ENCODE measurements at places on chromosomes 3 and 15.

- DNase-seq = no peak
Measured at GRCh38 chr15:70358011-70358819, 260.5 kb upstream of the TLE3 start.

DNA sequence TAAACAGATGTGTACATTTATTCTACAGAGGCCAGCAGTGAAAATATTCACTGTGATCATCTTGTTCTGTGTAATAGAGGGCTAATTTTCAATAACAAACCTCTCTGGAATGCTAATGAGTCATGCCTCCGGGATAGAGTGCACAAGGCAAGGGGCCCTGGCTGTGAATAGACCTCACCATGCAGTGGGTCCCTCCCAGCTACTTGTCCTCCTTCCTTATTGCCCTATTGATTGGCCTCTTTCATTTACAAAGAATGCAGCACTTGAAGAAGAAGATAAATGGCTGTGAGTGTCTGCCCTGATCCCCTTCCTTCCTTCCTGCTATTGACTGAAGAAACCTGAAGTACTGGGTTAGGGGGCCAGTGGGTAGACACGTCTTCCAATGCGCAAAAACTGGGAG is 436.3 kb downstream of the WDR72 start:
- no peak for DNase-seq

- peak; percentile 53 for DNase-seq
Measured at GRCh38 chr3:39378088-39378487, 5.1 kb upstream of the SLC25A38 start.

- DNase-seq = no peak
Measured at GRCh38 chr3:88807491-88808105, 299.8 kb upstream of the EPHA3 start.

- DNase-seq = no peak
Measured at GRCh38 chr3:196962930-196963630, 5.6 kb downstream of the PIGZ start.

DNA sequence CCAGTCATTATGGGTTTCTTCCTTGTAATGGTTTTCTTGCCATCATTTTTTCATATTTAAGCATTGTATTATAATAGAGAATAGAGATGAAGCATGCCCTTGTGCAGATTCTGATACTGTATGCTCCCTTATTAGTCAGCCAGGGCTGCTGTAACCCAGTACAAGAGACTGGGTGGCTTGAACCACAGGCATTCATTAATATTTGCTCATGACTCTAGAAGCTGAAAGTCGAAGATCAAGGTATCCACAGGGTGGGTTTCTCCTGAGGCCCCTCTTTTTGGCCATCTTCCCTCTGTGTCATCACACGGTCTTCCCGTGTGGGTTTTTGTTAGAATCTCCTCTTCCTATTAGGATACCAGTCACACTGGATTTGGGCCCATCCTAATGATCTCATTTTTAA is 74.5 kb downstream of the FOXP1 start:
- no peak for DNase-seq

DNA sequence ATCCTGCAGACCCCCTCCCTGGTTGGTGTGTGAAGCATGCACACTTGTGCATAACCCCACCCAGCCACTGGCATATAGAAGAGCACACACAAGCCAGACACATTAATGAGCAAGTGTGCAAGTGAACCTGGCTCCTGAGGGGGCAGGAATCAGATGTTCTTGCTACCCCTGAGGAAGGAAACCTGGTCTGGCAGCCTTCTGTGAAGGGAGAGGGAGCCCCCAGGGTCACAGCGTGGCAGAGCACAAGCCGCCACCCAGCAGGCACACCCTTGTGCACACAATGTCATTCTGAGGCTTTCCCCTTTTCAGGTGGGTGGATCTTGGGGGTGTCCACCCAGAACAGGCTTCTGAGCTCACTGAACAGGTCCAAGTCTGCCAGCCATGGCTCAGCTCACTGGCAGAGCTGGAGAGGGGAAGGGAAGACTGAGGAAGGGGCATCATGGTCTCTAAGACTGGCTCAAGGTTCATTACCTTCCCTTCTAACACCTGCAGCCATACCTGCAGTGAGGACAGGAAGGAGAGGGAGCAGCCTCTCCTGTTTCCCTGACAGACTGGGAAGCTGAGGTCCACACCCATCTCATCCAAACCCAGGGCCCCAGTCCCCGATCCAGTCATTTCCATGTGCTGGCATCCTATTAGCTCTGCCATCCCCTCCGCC is 31.6 kb upstream of the SEMA3F start:
- no peak for DNase-seq

GRCh38 chr3:10219737-10220136 is 28.5 kb upstream of the TATDN2 start:
- no peak for DNase-seq

GRCh38 chr3:188510366-188510765 is 356.4 kb downstream of the LPP start:
- no peak for DNase-seq

DNA sequence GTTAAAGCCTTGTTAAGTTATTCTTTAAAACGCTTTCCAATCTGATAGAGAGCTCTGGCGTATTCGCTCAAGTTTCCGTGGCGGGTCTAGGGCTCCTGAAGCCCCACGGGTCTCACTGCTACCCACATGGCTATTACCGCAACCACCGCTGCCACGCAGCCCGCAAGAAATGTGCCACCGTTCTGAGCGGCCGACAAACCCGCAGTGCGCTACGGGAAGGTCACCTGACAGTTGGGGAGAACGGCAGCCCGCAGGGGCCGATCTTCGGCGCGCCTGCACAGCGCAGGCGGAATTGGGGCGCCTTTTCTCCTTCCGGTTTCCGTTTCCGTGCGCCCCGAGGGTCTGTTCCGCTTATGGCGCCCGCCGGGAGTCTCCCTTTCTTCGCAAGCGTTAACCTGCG is 76.6 kb upstream of the SNRPN start:
- DNase-seq = no peak

GRCh38 chr3:140442621-140443020 is 235.2 kb upstream of the TRIM42 start:
- no peak for DNase-seq

- DNase-seq = no peak
Measured at GRCh38 chr3:40557575-40558161, 32.9 kb downstream of the ZNF621 start.

GRCh38 chr3:38980938-38981337 is 70.8 kb downstream of the SCN11A start:
- no peak for DNase-seq

DNA sequence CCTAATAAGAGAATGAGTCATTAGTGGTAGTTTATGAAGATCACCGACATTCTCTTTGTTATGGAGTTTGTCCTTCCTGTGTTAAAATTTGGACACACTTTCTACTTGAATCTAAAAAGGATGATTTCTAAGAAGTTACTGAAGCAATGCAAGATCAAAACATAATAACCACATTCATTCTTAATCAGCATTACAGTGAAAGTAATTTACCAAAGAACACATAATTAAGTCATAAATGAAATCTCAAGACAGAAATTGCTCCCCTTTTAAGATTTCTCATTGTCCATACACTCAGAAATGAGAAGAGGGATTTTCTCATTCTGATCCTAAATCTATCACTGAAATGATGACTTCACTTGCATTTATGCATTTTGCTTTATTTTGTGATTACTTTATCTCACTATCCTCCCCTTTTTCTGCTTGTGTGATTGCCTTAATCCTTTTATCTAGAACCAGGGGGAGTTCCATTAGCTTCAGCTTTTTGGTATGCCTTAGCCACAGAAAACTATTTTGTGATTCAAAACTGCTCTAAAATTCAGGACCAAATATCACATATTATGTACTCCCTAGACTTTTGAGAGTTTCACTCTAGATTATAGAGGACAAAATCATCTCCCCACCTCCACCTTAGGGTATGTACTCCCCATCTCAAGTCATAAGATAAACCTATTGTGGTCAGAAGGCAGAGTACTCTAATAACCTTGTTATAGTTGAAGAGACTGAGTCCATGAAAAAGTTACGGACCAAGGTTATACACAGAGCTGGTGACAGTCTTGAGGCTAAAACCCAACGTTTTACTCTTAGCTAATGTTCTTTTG is 817.6 kb upstream of the CFAP20DC start:
- DNase-seq = no peak

- no peak for DNase-seq
Measured at GRCh38 chr15:38743147-38743546, 178.5 kb upstream of the RASGRP1 start.

DNA sequence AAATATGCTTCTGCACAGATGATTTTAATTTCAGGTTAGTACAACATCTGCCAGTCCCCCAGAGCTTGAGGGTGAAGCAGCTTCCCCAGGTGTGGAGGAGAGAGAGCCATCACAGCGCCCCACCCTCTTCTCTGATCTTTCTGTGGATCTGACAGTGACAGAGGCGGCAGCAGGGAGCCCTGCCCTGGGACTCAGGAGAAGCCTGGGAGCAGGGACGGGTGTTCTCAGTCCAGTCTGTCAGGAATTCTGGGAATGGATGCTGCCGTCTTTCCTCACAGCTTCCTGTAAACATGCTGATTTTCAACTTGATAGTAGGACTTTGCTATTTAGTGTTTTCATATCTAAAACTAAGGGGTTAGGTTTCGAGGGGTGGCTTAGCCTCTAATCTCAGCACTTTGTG is 11.4 kb upstream of the RAB8B start:
- no peak for DNase-seq

GRCh38 chr3:481680-482079 is 285.1 kb downstream of the CHL1 start:
- DNase-seq = no peak

GRCh38 chr3:23288286-23288685 is 85.2 kb downstream of the UBE2E2 start:
- DNase-seq = no peak

GRCh38 chr3:12393894-12394293 is 90.4 kb upstream of the TSEN2 start:
- DNase-seq = no peak

DNA sequence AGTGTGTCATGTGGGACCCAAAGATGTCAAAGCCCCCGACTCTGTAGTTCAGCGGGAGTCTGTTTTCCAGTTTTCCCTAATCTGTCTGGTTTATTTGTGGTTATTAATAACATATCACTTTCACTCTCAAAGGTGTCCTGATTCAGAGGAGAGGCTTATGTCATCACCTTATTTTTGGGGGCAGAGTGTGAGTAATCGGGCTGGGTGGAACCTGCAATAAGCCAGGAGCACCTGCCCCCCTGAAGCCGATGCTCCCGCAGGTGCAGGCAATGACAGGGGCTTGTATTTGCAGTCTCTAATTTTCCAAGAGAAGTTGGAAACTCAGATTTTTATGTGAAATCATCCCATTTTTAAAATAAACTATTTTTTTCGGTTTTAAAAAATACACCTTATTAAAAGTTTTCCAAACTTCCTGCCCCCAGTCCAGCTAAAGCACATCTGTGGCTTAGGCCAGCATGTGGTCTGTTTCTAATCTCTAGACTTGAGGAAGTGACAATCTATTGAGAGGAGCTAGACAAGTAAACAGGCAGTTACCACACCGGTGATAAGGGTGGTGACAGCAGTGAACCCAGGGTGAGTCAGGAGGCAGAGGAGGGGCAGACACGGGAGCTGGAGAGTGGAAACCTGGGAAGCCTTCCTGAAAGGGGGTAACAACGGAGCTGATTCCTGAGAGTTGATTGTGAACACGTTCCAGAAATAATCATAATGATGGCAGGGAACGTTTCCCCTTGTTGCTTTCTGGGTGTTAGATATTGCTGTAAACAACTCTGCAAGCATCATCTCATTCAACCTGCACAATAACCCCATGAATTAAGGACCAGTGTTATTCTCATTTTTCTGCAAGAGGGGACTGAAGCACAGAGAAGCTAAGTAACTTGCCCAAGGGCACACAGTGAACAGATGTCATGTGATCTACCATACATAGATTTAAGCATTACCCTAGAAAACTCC is 37.2 kb downstream of the BHLHE40 start:
- no peak for DNase-seq

- DNase-seq = no peak
Measured at GRCh38 chr3:168612671-168613070, 516.9 kb upstream of the GOLIM4 start.

DNA sequence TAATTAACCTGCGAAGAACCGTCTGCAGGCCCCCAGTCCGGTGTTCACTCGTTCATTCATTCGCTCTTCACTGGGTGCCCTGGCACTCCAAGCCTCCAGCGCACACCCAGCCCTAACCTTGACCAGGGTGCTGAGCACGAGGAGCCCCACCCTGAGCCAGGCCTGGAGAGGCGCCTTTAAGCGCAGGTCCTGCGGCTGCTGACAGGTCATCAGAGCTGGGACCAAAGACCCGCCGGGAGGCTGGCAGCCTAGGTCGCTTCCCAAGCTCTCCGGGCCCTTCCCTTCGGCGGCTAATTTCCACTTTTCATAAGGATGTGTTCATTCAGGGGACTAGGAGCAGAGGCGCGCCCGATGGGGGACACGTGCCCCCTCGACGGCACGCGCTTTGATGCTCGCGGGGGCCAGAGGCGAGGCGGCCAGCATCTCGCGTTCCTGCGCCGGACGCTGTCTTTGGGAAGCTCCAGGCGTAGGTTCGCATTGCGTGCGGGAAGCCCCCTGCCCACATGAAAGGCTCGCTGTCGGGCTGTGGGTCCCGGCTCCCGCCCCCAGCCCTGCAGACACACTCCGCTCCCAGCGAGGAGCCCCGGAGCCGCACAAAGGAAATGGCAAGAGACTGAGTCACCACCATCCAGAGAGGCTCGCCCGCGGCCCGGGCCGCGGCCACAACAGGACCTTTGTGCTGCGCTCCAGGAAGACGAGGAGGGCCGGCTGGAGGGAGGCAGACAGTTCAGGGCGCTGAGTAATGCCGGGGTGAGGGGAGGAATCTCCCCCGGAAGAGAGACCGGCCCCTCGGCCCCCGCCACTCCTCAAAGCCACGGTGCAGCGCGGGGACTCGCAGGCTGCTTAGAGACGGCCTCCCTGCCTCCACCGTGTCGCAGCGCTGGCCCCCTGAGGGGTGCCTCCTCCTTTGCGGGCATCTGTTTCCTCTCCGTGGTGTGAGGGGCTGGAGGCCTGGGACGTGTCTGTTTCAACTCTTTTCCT is 266.4 kb upstream of the HES1 start:
- DNase-seq = no peak

DNA sequence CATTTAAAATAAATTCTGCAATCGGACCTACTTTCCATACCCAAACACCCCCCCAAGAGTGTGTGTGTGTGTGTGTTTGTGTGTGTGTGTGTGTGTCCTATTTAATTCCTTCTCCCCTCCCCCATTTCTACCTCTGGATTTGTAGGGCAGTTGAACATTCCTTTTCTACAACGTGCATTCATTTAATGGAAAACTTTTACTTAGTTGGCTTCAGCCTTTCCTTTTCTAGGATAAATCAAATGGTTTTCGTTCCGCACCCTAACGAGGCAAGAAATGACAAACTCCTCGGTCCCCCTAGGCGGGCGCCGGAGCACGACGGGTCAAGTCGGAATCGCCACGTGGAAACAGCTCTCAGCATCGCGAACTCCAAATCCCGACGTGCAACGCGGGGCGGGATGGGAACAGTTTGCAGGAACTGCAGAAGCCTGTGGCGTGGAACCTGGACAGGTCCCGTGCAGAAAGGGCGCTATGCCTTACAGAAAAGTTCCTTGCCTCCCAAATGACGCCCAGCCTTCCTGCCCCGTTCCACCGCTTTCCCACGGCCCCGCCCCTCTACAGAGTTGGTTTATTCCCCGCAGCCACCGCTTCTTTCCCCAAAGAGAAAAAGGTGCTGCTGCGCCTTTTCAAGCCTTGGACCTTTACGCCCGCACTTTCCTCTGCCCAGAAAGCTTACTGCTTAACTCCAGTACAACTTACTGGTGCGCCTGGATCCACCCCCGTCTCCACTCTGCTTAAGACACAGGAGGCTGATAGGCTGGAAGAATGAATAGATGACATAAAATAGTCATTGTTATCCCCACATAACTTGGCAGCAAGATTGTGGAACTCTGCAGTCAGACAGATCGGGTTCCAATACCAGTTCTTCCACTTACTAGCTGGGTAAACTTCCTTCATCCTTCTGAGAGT is 1.1 kb upstream of the EIF2B5 start:
- DNase-seq = peak; percentile 48

GRCh38 chr3:143298380-143298779 is 178.8 kb downstream of the CHST2 start:
- DNase-seq = no peak
